ENCODE measurements at places on chromosomes 1 and 21.

- no peak for DNase-seq
Observed at GRCh38 chr21:44521928-44522752, 17.9 kb downstream of the KRTAP10-1 start.

DNA sequence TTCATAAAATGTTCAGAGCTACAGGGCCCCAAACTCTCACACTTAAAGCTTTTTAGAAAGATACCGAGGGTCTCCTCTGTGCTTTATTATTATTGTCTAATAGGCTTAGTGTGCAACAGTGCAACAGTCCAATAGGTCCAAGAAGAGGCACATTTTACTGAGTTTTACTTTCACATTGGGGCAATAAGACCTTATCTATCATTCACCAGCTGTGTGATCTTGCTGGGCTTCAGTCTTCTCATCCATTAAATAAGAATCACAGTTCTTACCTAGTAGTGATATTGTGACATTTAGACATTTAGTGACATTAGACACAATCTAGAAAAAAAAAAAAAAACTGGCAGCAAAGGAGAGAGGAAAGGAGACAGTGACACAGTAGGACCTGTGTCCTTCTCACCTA lies 175.8 kb upstream of the NFIA start:
- DNase-seq: no peak

GRCh38 chr1:112805155-112805853 lies 90.2 kb upstream of the PPM1J start:
- no peak for DNase-seq

DNA sequence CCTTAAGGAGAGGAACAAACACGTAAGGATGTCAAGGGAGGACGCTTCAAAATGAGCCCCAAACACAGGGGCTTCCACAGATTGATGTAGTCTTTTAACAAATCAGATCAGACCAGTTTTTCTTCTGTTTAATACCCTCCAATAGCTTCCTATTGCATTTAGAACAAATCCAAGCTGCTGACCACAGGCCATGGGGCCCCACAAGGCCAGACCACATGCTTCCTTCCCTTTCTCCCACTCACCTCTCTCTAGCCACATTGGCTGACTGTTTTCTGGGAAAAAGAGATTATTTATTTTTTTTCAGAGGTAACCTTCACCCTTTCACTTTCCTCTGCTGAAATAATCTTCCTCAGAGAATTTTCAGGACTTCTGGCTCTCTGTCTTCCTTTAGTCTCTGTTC lies 380.6 kb downstream of the SIPA1L2 start:
- DNase-seq: no peak

- DNase-seq: no peak
Observed at GRCh38 chr21:37627074-37627473, 260.5 kb downstream of the DYRK1A start.

DNA sequence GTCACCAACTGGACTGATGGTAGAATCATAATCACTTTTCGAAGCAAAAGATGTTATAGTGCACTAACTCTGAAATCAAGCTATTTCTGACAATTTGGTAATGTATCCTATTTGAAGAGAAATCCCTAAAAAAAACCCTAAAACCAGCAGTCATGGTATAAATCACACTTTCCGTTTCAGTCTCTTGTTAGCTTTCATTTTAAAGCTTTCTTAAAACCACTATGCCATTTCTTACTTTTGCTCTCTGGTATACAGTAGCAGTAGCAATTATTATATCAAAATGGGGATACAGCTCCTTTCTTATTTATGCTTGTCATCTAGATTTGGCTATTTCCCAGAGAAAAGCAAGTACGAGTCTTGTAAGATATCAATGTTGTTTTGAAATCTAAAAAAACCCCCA lies 323.3 kb downstream of the KCTD3 start:
- no peak for DNase-seq

DNA sequence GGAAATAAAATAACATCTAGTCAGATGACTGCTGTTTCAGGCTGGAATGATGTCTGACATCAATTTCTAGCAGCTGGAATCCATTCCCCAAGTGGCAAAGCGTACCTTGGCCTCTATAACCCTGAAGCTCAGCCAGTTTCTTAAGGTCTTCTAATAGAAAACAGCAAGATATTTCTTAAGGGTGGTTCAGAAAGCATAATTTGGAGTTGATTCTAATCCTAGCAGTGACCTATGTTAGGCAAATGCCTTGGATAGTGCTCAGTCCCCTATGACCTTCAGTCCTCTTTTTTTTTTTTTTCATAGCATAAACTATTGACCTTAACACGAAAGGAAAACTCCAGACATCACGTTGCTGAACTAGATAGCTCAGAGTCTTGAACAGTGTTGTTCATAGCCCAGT lies 56.5 kb downstream of the LAMC2 start:
- no peak for DNase-seq

DNA sequence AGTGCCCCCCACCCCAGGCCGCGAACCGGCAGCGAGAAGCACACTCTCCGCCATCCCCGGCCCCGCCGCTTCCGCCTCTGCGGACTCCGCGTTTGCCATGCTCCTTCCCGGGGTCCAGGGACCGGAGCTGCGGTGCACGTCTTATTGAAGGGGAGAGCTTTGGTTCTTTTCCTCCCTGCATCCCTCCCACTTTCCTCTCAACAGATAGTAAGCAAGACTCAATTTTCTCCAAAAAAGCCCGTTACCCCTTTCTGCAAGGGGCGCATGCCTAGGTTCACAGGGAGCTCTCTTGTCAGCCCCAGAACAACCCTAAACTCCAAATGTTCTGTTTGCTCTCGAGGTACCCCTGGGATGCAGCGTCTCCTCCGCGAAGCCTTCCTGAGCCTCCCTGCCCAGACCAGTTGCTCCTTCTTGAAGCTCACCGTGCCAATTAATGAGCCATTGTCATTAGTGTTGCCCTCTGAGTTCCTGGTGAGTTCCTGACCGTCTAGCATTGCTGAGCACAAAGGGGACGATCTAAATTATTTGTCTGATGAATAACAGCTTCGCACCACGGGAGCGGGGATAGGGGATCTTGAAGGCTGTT lies 8.1 kb downstream of the FOXD3 start:
- no peak for DNase-seq

GRCh38 chr1:32884726-32885125 lies 1.6 kb upstream of the HPCA start:
- no peak for DNase-seq

- no peak for DNase-seq
Observed at GRCh38 chr1:205454903-205455335, 926 bp downstream of the BLACAT1 start.

DNA sequence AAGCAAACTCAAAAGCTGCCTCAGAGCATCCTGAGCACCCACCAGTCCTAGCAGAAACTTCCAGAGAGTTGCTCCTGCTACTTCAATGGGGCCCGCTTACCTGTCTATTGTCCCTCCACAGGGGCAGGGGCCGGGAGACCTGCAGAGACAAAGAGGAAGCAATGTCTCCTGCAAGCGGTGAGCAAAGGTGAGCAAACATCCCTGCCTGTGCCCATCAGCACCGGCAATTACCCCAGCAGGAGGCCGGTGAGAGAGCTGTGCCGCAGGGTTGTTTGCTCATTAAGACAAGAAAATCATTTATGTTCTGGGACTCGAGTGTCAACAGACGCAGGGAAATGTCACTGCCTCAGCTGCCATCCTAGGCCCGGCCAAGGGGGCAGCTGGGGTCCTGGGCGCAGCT lies 53.8 kb upstream of the TARDBP start:
- no peak for DNase-seq

GRCh38 chr1:45952072-45952471 lies 148.7 kb downstream of the MAST2 start:
- DNase-seq: no peak

GRCh38 chr1:225987491-225988316 lies 11.4 kb downstream of the SDE2 start:
- DNase-seq: no peak

- no peak for DNase-seq
Observed at GRCh38 chr1:116972674-116973030, 28.9 kb upstream of the CD101 start.

GRCh38 chr1:58818075-58818474 lies 34.2 kb upstream of the JUN start:
- peak; percentile 27 for DNase-seq

- no peak for DNase-seq
Observed at GRCh38 chr1:50644447-50645105, 221.3 kb upstream of the DMRTA2 start.

- no peak for DNase-seq
Observed at GRCh38 chr1:206823727-206824126, 41.7 kb upstream of the IL20 start.

DNA sequence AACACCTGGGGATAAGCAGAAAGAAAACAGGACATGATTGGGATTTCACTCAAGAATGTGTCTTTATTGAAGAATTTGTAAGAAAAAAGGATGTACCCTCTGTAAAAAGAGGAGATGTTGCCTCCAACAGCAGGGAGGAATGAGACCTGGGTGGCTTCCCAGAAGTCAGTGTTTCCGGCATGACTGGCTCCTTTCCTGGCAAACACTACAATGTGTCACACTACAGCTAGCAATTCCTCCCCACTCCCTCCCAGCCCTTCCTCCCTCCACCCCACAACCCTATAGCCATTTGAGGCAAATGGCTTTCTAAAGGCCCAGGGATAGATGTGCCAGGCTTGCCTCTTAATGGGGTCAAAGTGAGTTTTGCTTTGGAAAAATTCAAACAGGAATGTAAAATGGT lies 11.5 kb upstream of the COL8A2 start:
- no peak for DNase-seq

DNA sequence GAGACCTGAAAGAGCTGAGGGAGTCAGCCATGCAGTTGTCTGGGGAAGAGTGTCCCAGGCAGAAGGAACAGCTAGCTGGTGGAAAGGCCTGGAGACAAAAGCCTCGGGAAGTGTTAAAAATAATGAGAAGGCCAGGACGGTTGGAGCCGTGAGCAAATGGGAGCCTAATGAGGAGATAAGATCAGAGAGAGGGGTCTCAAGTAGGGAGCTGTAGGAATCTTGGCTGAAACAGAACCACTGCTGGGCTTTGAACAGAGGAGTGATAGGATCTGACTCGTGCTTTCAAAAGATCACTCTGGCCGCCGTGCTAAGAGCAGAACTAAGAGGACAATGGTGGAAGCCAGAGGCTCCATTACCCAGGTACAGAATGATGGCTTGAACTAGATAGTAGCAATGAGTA lies 1.9 kb upstream of the FOXJ3 start:
- DNase-seq: no peak

- DNase-seq: no peak
Observed at GRCh38 chr1:229058111-229058561, 212.8 kb upstream of the RAB4A start.

- no peak for DNase-seq
Observed at GRCh38 chr1:157411064-157411463, 141.3 kb downstream of the FCRL5 start.

DNA sequence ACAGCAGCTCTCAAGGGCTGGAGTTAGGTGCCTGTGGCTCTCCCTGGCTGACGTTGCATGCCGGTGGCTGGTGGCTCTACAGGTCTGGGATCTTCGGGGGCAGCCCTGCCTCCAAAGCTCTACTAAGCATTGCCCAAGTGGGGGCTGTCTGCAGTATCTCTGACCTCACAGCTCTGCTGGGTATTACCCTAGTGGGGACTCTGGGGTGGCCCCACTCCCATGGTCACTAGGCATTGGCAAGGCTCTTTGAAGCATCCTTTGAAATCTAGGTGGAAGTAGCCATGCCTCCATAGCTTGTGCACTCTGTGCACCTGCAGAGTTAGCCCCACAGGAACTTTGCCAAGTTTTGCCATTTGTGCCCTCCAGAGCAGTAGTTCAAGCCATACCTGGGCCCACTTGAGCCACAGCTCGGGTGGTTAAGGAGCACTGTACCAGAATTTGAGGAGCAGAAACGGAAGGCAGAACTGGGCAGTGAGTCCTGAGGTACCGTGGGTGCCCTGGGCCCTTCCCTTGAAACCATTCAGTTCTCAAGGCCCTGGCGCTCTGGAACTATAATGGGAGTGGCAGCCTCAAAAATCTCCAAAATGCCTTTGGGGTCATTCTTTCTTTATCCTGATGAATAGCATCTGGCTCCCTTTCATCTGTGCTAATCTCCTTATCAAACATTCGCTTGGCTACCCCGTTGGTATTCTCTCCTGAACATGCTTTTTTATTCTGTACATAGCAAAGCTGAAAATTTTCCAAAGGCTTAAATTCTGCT lies 15.4 kb downstream of the GJA4 start:
- peak; percentile 31 for DNase-seq

GRCh38 chr1:97382206-97382605 lies 538.6 kb downstream of the DPYD start:
- DNase-seq: no peak

- DNase-seq: no peak
Observed at GRCh38 chr1:158185770-158186169, 5.1 kb downstream of the CD1D start.

GRCh38 chr21:19120591-19120990 lies 717.0 kb upstream of the TMPRSS15 start:
- DNase-seq: peak; percentile 57

GRCh38 chr1:17244821-17245740 lies 3.8 kb upstream of the PADI3 start:
- no peak for DNase-seq

DNA sequence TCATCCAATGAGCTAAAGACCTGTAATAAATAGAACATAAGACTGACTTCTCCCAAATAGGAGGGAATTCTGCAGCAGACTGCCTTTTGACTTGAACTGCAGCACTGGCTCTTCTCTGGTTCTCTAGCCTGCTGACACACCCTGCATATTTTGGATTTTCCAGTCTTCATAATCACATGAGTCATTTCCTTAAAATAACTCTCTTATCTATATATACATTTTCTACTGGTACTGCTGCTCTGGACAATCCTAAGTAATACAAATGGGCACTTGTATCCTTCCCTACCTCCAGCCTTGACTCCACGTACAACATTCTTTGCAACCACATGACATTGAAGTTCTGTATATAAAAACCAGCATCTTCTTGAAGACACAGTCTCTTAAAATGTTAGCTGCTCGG lies 429.4 kb upstream of the TMPRSS15 start:
- peak; percentile 25 for DNase-seq

GRCh38 chr1:74674278-74675048 lies 871 bp upstream of the ERICH3 start:
- DNase-seq: no peak

- peak; percentile 49 for DNase-seq
Observed at GRCh38 chr1:236495467-236496112, 28.2 kb upstream of the LGALS8 start.

DNA sequence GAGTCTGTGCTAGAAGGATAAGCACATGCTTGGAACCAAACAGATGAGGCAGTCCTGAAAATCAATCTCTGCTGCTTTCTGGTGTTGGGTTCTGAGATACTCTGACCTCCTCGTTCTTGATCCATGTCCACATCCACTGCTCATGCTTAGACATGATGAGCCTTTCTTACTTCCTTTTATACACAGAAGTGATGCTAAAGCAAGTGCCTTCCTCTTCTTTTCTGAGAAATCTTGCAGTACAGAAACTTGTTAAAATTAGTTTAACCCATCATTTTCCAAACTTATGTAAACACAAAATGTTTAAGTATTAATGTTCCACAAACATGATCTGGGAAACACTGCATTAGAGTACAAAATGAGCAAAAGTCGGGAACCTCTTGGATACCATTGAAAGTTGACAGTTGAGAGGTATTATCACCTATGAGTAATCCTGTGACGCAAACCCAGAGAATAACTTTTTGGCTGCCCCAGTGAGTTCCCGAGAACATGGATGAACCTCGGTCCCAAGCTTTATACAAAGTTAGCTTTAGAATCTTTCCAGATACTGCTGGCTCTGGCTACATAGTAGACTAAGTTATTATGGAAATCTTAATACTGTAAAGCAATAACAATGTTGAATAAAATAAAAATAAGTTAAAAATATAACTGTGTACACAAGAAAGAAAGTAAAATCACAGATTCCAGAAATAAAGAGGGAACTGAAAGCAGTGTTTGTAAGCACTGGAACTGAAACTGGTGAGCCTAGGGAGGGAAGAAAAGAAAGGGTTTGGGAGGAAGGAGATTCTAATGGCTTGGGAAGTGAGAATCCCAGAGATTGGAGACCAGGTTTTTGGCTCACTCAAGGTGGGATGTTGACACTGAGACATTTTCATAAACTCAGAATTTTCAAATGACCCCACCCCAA lies 429.3 kb upstream of the RUNX1 start:
- no peak for DNase-seq
